ENCODE measurements at places on chromosomes 6 and 20. TPM values are rescaled to one million over a fixed set of nuclear protein-coding genes. Genes with fewer than 3 reads are reported as not detected.

SLC16A10 gene
- total RNA-seq = 1.4 TPM

GPLD1 gene
- total RNA-seq = 2.2 TPM

SCGN gene
- total RNA-seq = not detected

ADGRF1 gene
- total RNA-seq = not detected

TTLL9 gene
- total RNA-seq = 0.26 TPM

IMPG1 gene
- not detected for total RNA-seq

THBD gene
- 1.6 TPM for total RNA-seq

YWHAB gene
- 155 TPM for total RNA-seq

FAM83D gene
- 12.8 TPM for total RNA-seq

KCNG1 gene
- 1.1 TPM for total RNA-seq

ANGPT4 gene
- total RNA-seq = under 0.01 TPM

CTAGE9 gene
- total RNA-seq = not detected

MEP1A gene
- not detected for total RNA-seq

VSTM2L gene
- 1.4 TPM for total RNA-seq

MCCD1 gene
- not detected for total RNA-seq

DDX39B gene
- total RNA-seq = 262 TPM

C20orf144 gene
- not detected for total RNA-seq

CCM2L gene
- total RNA-seq = not detected

TMEM200A gene
- total RNA-seq = 54.5 TPM

MYT1 gene
- not detected for total RNA-seq

TRDN gene
- under 0.01 TPM for total RNA-seq

TUBB2B gene
- total RNA-seq = 31.1 TPM

PAX1 gene
- total RNA-seq = not detected

HLA-DRB1 gene
- total RNA-seq = 0.86 TPM

NOX3 gene
- not detected for total RNA-seq

RNF144B gene
- total RNA-seq = 16.6 TPM

GRM4 gene
- 0.11 TPM for total RNA-seq

GPSM3 gene
- 1.0 TPM for total RNA-seq

SLC17A9 gene
- 6.9 TPM for total RNA-seq

KIAA0408 gene
- 2.0 TPM for total RNA-seq

OR11A1 gene
- not detected for total RNA-seq

OR2H1 gene
- total RNA-seq = not detected

PNPLA1 gene
- not detected for total RNA-seq

STX11 gene
- 0.91 TPM for total RNA-seq

MYCT1 gene
- total RNA-seq = 0.13 TPM

OGFR gene
- 35.9 TPM for total RNA-seq

EPHA7 gene
- not detected for total RNA-seq

RIMS1 gene
- total RNA-seq = 7.8 TPM

TMEM63B gene
- 29.9 TPM for total RNA-seq

MYH7B gene
- total RNA-seq = 0.13 TPM

SOD2 gene
- 1,036 TPM for total RNA-seq

ZC3H12D gene
- 1.3 TPM for total RNA-seq

THBS2 gene
- 121 TPM for total RNA-seq

SMIM13 gene
- 5.5 TPM for total RNA-seq

SCUBE3 gene
- 3.4 TPM for total RNA-seq

RIPOR2 gene
- 4.6 TPM for total RNA-seq

PSMB1 gene
- 322 TPM for total RNA-seq

RAET1E gene
- 0.39 TPM for total RNA-seq

PET117 gene
- total RNA-seq = 13.4 TPM

APOBEC2 gene
- not detected for total RNA-seq

MAPK14 gene
- 95.6 TPM for total RNA-seq

TCP11 gene
- total RNA-seq = 0.11 TPM

POPDC3 gene
- total RNA-seq = 71.8 TPM

SPEF1 gene
- total RNA-seq = 0.22 TPM

DEFB126 gene
- total RNA-seq = not detected

LRRC73 gene
- 0.32 TPM for total RNA-seq

GMEB2 gene
- 9.0 TPM for total RNA-seq

BTNL2 gene
- total RNA-seq = not detected

CALHM5 gene
- 3.1 TPM for total RNA-seq

MAD2L1BP gene
- total RNA-seq = 26.1 TPM

All from articular chondrocyte of knee joint (primary cell).